GM12864 (cell line): ENCODE measurements at places on chromosomes 6 and 20.

GRCh38 chr6:12009876-12010634 lies 2.1 kb upstream of the HIVEP1 start:
- no peak for DNase-seq

DNA sequence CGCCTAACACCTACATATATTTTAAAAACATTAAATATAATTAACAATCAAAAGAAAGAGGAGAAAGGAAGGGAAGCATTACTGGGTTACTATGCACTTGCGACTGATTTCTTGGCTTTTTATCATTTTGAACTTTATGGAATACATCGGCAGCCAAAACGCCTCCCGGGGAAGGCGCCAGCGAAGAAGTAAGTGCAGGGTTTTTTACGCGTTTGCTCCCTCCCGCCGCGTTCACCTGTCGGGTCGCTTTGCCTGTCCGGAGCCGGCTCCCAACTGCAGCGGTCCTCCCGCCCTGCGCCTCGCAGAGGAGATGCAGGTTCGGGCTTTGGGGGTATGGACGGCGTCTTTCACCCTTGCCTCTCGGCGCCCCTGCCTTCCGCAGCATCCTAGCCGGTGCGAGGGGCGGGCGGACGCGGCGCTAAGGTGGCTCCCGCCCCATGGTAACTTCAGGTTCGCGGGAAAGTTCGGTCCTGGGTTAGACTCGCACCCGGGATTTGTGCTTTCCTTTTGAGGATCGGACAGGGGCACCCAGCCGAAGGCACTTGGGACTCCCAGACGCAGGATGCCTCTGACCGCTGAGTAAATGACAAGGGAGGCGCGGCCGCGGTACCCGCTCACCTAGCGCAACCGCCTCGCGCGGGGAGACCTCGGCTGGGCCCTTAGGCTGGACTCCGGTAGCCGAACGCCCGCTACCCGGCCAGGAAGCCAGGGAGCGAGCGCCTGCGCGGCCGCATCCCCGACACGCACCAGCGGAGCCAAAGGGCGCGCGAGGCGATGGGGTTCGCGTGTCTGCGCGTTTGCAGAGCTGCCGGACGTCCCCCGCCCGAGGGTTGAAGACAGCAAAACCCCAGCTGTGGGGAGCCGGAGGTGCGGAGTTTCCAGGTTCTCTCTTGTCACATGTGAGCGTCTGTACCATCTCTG lies 891 bp downstream of the RSPO3 start:
- DNase-seq: no peak

GRCh38 chr6:122717350-122717749 lies 62.2 kb upstream of the FABP7 start:
- DNase-seq: no peak

- DNase-seq: no peak
These were observed 93.9 kb downstream of the CLIC5 start for GRCh38 chr6:45921691-45922281.

DNA sequence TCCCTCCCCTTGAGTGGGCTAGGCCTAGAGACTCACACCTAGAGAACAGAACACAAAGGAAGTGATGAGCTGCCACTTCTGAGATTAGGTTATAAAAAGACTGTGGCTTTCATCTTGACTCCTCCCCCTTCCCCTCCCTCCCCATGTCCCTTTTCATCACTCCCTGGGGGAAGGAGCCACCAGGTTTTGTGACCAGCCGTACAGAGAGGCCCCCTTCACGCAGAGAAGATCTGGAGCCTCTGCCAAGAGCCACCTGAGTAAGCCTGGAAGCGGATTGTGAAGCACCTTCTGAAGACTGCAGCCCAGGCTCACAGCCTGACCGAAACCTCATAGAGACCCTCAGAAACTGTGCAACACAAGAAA lies 118.4 kb upstream of the NXT1 start:
- no peak for DNase-seq

DNA sequence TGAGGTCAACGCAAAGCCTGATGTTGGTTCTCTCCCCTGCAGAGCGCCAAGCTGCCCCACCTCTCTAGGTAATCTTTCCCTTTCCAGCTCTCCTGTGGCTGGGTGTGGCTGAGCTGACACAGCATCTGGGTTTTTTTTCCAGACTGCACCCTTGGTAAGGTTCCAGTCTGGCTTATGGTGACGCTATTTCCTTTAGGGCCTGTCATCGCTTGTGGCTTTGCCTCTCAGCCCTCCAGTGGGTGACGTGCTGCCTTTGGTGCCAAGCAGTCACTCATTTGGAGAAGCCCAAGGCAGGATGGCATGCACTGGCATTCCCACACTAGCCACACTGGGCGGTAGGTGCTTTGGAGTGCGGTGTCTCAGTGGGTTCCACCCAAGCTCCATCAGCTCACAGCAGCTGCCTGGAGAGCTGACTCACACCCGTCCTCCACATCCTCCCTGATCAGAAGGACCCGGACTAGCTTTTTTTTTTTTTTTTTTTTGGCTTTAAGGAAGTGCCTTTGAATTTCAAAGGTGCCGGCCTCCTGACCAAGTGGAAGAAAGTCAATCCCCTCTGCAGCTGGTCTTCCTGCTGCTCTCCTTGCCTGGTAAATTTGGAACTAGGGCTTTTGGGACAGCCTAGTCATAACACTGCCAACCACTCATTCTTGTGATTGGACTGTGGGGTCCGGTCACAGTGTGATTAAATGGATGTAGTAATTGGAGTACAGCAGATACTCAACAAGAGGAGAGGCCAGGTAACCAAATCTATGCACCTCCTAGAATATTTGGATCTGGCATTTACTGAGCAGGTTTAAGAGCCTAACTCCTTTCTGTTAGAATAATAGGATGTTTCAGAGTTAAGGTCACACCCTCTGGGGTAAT lies 153.6 kb downstream of the CD83 start:
- no peak for DNase-seq

- DNase-seq: no peak
These were observed 817.1 kb downstream of the KIF16B start for GRCh38 chr20:15756002-15756753.

DNA sequence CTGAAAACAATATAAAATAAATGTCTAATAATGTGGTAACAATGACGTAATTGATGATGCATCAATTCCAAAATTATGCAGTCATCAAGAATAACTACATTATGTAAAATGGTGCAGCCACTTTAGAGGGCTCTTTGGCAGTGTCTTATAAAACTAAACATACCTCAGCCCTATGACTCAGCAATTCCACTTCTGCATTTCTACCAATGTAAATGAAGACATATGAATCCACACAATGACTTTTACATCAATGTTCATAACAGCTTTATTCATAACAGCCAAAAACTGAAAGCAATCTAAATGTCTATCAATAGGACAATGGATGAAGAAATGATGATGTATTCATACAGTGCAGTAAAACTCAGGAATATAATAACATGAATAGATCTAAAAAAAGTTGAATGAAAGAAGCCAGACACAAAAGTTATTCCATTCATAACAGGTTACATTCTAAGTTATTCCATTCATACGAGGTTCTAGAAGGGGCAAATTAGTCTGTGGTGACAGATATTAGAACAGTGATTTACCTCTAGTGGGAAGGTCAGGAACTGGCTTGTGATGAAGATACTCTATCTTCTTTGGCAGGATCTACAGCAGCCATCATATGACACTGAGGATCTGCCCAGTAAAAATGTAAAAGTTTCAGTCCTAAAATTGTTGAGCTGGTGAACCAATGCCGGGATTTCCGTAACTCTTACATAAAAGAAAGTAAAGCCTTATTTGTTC lies 396.1 kb downstream of the PLCB1 start:
- DNase-seq: no peak

- no peak for DNase-seq
These were observed 9.8 kb downstream of the NRSN2 start for GRCh38 chr20:356745-357144.
